ENCODE measurements at places on chromosomes 11 and 22.
A peak's percentile ranks its signal among the peaks of the same experiment; 100 is the strongest.

DNA sequence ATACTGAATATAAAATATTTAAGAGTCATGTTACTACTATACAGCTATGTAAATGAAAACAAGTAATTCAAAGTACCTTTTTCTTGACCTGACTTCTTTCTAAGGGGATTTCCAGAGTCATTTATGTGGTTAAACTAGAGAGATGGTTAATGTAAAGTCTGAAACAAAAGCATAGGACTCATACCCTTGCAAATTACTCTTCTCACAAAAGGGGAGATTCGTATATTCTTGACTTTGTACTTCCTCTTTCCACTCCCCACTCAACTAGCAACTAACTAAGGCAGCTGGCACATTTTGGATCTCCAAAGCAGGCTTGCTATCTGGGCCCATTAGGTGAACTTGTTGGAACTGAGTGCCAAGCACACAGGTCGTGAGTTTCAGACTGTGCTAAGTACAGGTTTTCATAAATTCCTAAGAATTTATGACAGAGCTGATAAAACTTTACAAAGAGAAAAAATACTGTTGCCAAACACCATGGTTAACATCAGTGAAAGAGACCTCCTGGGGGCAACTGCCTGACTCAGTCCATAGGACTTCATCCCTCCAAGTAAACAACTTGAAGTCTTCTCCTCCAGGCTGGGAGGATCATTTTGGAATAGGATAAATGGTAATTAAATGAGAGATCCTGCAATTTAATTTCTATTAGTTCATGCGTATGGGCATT, 77.0 kb upstream of the DDI1 start:
- DNase-seq: no peak

- DNase-seq: peak; percentile 39
Measured at GRCh38 chr11:124172101-124172500, 11.0 kb upstream of the OR10D3 start.

GRCh38 chr11:47560426-47560825, 5.0 kb upstream of the PTPMT1 start:
- no peak for DNase-seq

- no peak for DNase-seq
Measured at GRCh38 chr11:68467201-68467834, 6.8 kb downstream of the PPP6R3 start.

- no peak for DNase-seq
Measured at GRCh38 chr11:12183827-12184620, 73.6 kb downstream of the MICAL2 start.

- no peak for DNase-seq
Measured at GRCh38 chr22:42560381-42560780, 6.6 kb downstream of the SERHL2 start.

- DNase-seq: no peak
Measured at GRCh38 chr11:14454861-14455632, 44.6 kb downstream of the COPB1 start.

- no peak for DNase-seq
Measured at GRCh38 chr11:128467610-128468041, 119.7 kb downstream of the ETS1 start.
